ENCODE measurements at places on chromosomes 4 and X.
A peak's percentile ranks its signal among the peaks of the same experiment; 100 is the strongest.

GRCh38 chrX:17606231-17606630 lies 131.1 kb upstream of the SCML1 start:
- DNase-seq = no peak

GRCh38 chrX:86930419-86930818 lies 587.2 kb upstream of the KLHL4 start:
- DNase-seq = no peak

GRCh38 chr4:76373919-76374552 lies 46.9 kb downstream of the CCDC158 start:
- no peak for DNase-seq

DNA sequence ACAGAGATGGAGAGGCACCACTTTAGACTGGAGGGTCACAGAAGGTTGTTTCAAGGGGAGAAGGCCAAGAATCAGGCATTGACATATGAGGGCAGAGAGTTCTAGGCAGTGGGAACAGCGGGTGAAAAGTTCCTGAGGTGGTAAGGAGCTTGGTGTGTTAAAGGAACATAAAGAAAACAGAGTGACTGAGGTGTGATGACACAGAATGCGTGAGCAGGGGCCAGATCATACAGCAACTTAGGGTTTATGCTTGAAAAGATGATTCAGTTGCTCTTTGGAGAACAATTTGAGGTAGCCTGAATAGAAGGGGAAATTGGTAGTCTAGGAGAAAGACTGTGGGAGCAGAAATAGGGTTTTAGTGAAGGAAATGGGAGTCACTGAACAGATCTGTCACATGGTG lies 179.2 kb downstream of the AMELX start:
- no peak for DNase-seq

DNA sequence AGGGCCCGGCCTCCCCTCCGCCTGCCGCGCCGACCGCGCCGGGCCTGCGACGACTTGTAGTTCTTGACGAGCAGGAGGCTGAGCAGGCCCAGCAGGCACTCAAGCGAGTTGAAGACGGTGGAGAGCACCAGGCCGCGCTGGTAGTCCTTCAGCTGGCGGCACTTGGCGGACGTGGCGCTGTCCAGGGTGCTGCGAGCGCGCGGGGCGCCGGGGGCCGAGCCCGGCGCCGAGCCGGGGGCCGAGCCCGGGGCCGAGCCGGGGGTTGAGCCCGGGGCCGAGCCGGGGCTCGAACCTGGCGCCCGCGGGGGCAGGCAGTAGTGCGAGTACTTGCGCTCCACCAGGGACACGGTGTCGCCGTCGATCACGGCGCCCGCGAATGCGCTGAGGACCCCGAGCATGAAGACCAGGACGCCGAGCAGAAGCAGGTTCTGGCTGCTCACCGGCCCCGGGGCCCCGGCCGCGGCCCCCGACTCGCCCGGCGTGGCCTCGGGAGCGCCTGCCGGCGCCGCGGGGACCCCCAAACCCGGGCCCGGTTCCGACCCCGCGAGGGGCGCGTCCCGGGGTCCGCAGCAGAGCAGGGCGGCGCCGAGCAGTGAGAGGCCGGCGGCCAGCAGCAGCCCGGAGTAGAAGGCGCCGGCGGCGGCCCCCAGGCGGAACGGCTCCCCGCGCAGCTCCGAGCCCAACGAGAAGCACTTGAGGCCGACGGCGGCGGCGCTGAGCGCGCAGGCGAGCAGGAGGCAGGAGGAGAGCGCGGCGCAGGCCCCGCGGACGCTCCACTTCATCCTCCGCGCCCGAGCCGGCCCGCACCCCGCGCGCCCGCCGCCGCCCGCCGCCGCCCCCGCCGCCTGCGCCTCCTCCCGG lies 584 bp downstream of the TMEM271 start:
- DNase-seq = no peak

DNA sequence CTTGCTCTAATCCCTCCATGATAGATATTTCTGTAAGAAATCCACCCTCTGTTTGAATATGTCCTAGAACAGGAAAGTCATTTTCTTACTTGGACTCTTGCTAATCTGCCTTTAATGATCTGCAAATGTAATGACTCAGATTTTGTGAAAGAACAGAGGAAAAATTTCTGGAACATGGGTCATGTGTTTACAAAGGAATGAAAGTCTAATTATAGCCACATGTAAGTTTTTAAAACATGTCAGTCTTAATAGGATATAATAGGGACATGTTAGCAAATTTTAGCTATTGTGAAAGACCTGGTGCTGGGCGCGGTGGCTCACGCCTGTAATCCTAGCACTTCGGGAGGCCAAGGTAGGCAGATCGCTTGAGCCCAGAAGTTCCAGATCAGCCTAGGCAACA lies 47.6 kb downstream of the GRK4 start:
- DNase-seq = no peak

DNA sequence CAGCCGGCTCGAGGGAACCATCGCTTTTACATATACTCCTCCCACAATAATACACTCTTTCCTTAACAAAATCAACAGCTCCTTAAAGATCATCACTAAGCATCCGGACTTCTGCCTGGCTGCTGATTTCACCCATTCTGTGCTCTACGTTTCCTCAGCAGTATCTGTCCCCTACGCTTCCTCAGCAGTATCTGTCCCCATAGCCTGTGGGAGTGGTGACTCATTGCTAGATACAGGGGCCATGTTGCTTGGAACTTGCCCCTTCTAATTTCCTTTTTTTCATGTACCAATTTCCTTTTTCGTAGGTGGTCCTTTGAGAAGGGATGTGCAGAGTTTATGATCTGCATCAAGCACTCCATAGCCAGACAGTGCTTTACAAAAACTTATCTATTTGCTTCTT lies 18.6 kb downstream of the MAP3K15 start:
- no peak for DNase-seq

DNA sequence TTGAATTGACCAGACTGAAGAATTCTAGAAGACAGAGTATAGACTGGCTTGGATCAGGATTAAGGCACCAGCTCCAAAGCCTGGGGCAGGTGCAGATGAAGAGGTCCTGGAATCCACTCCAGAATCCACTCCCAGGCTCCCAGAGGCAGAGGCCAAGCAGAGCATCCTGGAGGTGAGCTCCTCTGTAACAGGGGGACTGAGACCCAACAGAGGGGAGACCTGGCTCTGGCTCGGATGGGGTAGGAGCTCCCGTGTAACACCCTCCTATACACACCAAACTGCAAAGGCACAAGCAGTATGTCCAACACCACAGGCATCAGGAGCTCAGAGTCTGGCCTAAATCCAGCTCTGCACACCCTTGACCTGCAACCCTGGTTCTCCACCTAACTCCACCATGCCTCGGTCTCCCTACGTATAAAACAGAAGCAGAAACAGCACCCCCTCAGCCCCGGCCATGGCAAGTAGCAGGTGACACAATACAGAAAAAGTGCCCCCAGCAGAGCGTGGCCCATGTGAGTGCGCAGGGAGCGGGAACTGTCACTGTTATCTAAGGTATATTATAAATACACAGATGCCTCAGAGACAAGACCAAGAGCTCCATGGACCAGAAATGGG lies 14.9 kb downstream of the RNF212 start:
- no peak for DNase-seq

DNA sequence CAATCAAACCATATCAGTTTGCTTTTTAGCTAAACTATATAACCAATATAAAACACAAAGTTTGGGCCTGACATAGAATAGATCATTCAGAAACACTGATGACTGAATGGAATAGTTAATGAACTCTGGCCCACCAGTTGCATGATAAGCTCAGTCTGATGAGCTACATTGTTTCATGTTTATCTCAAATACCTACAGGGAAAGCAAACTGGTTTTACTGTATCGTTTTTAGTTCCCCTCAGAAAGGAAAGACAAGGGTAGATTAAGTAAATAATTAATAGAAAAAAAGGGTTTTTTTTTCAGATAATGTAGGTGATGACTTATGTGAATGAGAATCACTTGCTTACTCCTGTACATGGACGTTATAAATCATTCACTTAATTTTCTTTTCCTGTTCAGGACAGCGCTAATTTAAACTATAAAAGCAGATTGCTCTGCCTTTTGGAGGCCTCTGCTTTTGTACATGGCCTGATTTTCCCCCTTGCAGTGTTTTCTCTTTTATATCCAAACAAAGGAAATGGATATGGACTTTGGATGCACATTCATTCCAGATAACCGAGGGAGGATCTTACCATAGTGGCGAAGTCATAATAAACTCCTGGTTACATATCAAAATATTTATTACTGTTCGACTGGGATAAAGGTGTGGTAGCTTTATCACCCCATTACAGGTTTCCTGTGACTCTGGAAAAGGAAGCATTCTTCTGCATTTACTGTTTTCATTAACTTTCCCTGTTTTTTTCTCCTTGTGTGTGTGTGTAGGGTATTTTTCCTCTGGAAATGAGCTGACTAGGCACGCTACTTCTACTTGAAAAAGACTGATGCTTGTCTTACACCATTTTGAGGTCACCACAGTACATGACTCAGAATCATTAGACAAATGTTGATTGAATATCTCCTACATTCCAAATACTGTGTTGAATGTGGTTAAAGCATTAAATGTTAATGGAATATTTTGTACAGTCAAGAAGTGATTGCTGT lies 373.1 kb upstream of the HS3ST1 start:
- DNase-seq = no peak

DNA sequence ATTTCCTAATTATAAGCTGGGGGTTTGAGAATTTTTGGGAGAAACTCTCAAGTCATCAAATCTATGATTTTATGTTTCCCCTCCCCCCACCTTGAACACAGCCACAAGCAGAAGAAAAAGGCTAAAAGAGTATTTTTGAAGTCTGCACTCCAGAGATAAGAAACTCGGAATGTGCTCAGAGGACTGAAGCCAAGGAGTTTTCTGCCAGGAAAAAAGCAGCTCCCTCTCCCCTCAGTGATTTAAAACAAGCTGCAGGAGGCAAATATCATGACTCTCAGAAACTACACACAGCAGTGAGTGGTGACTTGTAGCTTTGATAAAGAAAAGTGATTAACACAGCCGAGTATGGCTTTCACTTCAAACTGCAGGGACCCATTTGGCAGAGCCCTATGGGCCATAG lies 800.2 kb upstream of the FTHL17 start:
- no peak for DNase-seq

DNA sequence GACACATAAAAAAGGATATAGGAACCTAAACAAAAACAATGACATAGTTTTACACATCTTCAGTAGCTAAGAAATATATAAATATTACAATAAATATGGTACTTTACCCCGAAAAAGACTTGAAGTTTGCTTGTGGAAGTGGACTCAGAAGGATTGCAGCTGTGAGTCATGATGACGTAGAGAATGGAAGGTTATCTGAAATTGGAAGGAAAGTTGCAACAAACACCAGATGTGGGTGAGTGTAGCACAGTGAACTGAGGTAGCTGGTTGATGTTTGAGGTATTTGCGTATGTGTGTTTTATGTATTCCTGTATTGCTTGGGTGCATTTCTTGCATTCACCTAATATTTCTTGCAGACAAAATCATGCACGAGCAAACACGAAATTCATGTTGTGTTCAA lies 113.0 kb downstream of the ARX start:
- no peak for DNase-seq

DNA sequence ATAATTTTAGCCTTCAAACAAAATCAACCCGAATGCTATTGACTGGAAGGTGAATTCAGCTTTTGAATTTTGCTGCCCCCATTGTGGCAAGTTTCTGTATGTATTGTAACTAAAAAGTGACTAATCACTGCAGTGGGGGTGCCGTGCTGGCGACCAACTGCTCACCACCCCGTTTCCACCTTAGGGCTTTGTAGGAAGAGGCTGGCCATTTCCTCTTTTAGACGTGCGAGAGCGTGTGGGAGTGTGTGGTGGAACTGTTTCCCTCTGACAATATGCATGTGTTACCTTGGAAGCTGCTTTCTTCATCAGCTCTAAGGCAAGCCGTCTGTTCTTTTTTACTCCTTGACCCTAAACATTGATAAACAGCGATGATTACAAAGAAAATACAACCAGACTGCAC lies 78.8 kb downstream of the SEL1L3 start:
- peak; percentile 13 for DNase-seq

DNA sequence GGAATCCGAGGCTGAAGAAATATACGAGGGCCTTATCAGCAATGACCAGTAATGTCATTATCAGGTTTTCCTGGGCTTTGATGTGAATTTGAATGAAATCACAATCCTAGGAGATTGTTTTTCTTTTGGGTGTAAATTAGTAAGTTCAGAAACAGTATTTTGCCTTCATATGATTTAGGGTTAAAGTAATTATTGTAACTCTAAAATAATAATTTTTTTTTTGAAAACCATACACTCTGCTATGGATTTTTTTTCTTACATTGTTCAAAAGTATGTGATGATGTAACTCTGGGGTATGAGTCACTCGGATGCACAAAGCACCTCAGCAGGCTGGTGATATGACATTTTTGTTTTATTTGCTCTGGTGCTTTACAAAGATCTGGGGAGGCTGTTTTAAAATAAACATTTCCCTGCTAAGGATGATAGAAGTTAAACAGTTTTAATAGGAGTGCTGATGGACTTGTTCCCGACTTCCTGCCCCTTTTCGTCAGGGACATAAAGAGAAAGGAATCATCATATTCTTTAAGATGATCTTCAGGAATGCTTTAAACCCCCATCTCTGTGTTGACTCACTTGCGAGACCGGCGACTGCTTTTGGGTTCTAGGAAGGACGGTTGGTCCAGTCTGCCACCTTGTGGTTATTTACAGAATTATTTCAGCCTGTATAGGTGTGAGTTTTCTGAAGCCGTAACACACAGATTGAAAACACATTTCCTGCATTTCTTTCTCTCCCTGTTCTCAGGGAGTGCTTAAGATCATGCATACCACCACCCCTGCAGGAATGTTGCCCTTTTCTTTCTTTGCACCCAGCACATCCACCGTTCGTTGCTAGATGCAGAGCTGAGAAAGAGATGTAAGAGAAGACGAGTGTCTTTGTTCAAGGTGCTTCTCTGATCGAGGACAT lies 72.5 kb downstream of the RAPGEF2 start:
- DNase-seq = peak; percentile 84

DNA sequence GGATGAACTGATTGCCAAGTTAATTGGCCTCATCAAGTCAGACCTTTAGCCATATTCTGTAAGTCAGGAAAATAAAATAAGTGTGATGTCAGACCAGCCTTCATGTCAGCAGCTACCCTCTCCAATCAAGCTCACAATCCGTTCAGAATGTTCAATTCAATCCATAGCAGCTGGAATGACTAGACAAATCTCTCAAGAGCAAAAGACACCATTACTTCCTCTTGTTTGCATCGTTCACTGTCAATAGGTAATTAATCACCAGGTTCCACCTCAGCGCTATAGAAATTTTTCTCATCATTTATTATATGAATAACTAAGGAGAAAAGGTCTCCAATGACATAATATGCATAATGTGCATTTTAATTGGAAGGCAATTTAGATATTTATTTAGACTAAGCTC lies 321.0 kb upstream of the GRIA3 start:
- no peak for DNase-seq

GRCh38 chrX:16023790-16024734 lies 99.3 kb upstream of the GRPR start:
- peak; percentile 68 for DNase-seq

GRCh38 chr4:148445071-148445859 lies 3.1 kb upstream of the NR3C2 start:
- DNase-seq = peak; percentile 40

- DNase-seq = no peak
Observed at GRCh38 chrX:63744850-63745394, 40.1 kb downstream of the ARHGEF9 start.

GRCh38 chr4:64230709-64231310 lies 178.4 kb downstream of the TECRL start:
- DNase-seq = no peak

GRCh38 chr4:7539659-7540058 lies 104.9 kb upstream of the PSAPL1 start:
- peak; percentile 61 for DNase-seq

- DNase-seq = no peak
Observed at GRCh38 chr4:19756661-19757060, 495.0 kb upstream of the SLIT2 start.
